ENCODE measurements at places on chromosomes 13 and 19.

DNA sequence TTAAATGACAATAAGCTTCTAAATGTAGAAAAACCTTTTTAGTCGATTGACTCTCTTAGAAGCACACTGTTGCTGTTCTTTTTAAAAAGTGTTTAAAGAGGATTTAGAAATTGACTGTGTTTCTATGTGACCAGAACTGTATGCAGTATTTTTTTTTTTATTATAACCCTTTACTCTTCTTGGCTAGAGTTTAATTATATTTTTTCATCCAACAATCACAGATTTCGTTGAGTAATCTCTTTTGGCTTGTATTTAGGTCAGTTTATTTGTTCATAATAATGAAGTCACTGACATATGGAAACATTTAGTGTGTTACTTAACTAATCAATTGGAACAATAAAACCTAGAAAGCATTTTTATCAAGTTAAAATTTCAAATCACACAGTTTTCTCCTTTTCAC lies 19.9 kb downstream of the CSNK1A1L start:
- DNase-seq = no peak

DNA sequence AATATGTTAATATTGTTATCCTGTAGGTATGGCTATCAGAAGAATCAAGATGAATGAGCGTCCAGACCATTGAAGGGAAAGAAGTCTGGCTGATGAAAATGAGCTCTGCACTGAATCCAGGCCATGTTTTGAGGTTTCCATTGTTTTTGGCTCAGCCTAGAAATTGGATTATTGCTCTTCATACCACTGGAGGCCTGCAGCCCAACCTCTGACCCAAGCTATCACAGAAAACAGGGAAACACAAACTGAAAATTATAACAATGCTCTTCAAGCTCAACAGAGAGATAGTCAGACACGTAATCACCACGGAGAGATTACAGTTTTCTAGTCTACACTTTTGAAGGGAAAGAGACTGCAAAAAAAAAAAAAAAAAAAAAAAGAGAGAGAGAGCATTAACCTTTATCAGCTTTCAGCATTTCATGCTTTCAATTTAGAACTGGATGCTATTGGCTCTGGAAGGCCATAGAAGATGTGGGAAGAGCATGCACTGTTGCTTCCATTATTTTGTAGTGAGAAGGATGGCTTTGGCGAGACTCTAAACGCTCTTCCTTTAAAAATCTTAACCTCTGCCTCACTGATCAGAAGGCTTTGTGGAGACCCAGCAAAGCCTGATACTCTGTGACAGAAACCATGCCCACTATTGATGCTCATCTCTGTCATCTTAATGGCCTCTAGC lies 10.8 kb downstream of the EDNRB start:
- DNase-seq = no peak

DNA sequence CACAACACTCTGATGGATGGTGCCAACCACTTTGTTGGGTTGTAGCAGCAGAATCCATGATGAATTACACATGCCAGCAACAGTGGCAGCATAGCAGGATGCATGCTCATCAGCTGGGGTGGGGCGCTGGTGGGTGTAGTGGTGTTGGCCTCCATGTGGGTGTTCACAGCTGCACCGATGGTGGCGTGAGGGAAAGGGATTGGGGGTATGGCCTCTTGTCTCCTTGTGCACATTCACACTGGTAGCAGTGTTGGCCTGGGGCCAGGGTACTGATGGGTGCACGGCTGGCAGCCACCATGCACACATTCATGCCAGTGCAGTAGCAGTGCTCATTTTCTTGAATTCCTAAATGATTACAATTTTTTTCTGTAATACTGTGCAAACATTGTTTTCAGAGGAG lies 2748.8 kb upstream of the PCDH20 start:
- DNase-seq = no peak

DNA sequence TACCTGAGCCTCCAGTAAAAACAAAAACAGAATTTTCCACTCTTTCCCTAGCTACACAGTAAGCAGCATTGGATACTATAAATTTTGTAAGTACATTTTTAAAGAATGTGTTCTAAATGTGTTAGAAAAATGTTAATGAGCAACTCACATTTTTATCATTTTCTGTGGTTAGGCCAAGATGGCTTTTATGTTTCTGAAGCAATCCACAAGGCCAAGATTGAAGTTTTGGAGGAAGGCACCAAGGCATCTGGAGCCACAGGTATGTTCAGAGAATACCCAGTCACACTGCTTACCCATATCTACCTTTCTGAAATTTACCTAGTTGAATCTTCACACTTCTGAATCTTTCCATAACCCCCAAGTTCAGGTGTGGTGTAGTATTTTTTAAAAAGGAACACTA lies 21.6 kb downstream of the SERPINE3 start:
- DNase-seq = no peak

DNA sequence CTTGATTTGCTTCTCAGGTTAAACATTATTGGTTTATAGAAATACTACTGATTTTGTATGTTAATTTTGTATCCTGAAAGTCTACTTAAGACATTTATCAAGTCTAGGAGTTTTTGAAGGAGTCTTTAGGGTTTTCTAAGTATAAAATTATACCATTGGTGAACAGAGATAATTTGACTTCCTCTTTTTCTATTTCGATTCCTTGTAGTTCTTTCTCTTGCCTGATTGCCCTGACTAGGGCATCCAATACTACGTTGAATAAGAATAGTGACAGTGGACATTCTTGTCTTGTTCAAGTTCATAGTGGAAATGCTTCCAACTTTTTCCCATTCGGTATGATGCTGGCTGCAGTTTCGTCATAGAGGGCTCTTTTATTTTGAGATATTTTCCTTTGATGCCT lies 807.5 kb upstream of the SLC10A2 start:
- no peak for DNase-seq

DNA sequence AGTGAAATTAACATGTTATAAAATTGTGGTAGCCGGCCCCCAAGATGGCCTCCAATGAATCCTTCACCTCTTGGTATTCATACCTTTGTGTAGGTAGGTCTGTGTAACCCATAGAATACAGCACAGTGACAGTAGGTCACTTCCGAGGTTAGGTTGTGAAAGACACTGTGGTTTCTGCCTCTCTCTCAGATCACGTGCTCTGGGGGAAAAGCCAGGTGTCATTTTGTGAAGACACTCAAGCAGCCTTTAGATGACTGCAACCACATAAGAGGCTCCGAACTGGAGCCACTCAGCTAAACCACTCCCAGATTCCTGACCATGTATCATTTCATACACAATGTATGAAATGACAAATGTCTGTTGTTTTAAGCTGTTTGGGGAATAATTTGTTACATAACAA lies 9.8 kb upstream of the USPL1 start:
- peak; percentile 53 for DNase-seq

DNA sequence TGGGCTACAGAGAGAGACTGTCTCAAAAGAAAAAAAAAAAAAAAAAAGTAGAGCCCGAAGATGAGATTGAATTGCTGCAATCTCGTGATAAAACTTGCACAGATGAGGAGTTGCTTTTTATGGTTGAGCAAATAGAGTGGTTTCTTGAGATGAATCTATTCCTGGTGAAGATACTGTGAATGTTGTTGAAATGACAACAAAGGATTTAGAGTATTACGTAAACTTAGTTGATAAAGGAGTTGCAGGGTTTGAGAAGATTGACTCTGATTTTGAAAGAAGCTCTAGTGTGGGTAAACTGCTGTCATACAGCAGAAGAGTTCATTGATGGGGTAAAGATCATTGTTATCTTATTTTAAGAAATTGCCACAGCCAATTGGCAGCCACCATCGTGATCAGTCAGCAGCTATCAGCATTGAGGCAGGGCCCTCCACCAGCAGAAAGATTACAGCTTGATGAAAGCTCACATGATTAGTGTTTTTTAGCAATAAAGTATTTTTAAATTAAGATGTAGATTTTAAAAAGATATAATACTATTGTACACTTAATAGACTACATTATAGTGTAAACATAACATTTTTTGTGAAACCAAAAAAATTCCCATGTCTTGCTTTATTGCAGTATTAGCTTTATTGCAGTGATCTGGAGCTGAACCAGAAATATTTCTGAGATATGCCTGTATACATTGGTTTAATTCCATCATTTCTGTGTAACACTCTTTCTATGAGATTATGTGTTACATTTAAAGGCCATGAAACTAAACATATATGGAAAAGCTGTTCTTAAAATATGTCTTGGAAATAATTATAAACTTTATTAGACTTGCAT lies 43.1 kb downstream of the ZMYM2 start:
- DNase-seq = no peak

GRCh38 chr13:40812724-40813445 lies 23.5 kb downstream of the SLC25A15 start:
- DNase-seq = peak; percentile 62

- DNase-seq = peak; percentile 95
These were observed at the start of gene CHMP2A for GRCh38 chr19:58554494-58555368. CHMP2A (minus strand) TSS chr19:58555105; CDS start chr19:58554212, 893 bp downstream.

GRCh38 chr13:98658131-98658530 lies 81.2 kb upstream of the STK24 start:
- DNase-seq = peak; percentile 67
